ENCODE measurements at places on chromosomes 1 and 21.

DNA sequence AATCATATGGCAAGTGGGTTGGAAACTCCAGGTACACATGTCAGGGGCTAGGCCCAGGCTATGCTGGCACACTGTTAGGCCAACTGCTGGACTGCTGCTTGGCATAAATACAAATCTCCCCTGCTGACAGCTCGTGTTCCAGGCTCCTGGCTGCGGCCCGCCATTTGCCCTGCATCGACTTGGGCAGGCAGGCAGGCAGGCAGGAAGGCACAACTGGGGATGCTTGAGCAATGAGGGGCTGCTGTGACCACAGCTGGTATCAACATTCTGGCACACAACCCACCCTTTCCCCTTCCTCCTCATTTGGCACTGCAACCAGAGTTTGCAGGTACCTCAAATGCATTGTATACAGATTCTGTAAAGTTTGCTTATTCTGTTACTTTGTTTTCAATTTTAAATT lies 53.2 kb downstream of the SAMSN1 start:
- DNase-seq: no peak

DNA sequence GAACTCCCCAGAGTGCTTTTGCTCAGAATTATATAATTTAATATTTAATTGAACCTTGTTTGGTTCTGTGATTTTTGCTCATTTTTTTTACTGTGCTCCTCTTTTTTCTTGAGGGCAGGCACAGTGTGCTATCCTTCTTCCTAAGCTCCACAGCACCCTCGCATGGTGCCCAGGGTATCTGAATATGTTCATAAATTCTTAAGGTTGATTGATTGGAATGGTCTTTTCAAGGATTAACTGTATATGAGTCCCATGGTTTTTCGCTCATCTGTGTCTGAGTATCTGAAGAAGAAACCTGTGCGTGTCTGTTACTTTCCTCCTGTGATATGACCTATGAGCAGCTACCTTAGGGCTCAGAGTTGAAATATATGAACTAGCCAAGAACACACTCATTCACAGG lies 393.7 kb downstream of the HLX start:
- DNase-seq: no peak

GRCh38 chr1:55287723-55288122 lies 72.6 kb upstream of the USP24 start:
- DNase-seq: no peak

GRCh38 chr1:3251099-3251806 lies 182.2 kb downstream of the PRDM16 start:
- DNase-seq: no peak

GRCh38 chr21:39630191-39630591 lies 17.5 kb downstream of the B3GALT5 start:
- no peak for DNase-seq

GRCh38 chr1:229392936-229393335 lies 41.0 kb downstream of the ACTA1 start:
- no peak for DNase-seq

DNA sequence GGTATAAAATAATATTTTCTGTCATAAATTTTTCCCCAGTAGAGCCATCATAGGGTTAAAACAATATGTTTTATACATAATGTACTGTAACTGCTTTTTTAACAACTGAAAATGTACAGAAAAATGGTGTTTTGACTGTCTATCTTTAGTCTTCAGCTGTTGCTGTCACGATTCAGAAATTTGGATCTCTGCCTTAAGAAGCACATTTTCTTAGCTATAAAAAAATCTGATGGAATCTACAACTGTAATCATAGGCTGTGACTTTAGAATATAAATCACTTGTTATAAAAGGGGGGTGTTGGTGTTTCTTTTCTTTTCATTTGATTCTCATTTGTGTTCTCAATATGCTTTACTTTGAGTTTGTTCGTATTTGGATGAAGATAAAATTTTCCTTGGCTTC lies 187.5 kb downstream of the PDE4B start:
- DNase-seq: no peak

GRCh38 chr1:185998391-185998790 lies 264.2 kb downstream of the HMCN1 start:
- no peak for DNase-seq

DNA sequence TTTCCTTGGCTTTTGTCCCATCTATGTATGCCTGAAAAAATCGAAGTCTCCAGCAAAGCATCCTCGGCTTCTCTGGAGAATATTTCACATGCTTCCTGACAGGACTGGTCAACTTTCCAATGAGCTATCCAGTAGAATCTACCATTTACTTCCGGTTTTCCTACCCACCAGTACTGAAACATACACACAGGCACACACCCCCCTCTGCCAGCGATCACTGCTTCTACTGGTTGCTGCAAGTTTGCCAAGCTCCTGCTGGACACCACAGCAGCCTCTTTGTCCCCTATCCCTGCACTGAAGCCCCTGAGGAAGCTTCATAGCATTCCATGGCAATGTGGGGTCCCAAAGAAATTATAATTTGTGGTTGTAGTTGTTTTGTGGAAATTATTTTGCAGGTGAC lies 536.8 kb downstream of the MATN1 start:
- DNase-seq: no peak

DNA sequence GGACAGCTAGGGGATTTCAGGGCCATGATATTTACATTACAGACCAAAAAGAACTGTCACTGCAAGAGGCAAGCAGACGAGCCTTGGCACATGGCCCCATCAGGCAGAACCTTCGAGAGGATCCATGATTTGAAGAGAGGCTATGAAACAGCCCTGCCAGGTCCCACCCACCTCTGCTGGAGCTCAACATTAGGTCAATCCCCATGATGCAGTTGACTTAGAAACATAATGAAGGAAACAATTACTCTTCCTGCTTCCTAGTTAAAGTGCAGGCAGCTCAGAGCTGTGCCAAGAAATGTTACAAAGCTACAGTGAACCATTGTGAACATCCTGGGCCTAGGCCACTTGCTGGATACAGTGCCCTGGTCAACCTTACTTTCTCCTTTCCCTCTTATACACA lies 41.7 kb upstream of the PTCH2 start:
- no peak for DNase-seq

- DNase-seq: no peak
Measured at GRCh38 chr21:21661741-21662140, 663.5 kb downstream of the NCAM2 start.

DNA sequence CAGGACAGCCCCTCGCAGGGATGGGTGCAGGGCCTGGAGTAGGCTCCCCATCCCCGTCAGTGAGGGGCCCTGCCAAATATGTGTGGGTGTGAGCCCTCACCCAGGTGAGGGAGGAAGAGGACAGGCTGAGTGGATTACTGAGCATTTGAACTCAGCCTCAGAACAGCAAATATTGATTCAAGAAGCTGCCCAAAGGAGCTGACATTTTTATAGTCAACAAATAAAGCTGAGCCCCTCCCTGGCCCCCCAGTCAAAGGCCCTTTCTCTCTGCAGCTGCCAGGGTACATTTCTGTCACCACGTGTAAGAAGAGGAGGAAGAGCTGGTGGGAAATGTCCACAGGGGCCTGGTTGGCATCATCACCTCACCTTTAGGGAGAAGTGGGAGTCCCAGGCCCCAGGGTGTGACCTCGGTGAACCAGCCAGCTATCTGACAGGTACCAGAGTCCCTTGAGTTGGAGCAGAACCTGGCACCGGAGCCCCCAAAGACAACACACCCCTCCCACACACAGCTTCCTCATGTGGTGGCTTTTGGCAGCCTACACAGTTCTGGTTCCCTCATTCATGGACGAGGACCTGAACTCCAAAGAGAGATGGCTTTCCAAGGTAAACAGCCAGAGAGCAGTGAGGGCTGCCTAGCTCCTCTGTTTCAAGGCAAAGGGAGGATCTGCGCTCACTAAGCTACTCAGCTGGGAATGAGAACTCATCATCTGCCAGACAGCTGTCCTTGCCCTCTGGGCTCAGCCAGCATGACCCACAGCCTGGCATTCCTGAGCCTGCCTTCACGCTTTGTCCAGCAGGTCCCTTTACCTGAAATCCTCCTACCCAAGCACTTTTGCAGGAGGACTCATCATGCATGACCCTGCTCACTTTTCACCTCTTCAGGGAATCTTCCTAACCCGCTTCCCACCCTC lies 43.0 kb upstream of the TENT5C start:
- DNase-seq: no peak

DNA sequence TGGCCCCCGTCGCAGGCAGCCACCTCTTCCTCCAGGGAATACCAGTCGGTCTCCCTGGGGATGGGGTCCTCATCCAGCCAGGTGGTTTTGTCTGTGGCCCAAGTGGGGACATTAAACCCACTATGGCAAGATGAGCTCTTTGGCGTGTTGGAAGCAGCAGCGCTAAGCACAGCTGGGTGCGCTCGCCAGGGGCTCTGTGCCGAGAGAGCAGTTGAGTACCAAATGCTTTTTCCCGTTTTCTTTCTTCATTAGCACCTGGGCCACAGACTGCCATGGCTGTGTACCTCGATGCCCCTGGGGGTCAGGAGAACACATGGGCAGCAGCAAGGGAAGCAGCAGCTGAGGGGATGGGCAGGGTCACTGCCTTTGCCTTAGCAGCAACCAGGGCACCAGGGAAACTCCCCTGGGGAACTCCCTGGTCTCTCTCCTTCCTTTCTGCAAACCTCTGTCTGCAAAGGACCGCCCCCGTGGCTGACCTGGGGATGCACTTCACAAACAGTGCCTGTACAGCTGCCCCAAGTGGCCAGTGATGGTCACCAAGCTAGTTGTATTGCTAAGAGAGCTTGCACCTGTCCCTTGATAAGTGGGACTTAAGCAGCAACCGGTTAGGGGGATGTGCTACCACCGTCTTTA lies 31.1 kb downstream of the EDARADD start:
- DNase-seq: no peak

GRCh38 chr1:59318271-59318860 lies 21.5 kb downstream of the FGGY start:
- no peak for DNase-seq

GRCh38 chr1:208332774-208333126 lies 88.6 kb upstream of the PLXNA2 start:
- DNase-seq: no peak

DNA sequence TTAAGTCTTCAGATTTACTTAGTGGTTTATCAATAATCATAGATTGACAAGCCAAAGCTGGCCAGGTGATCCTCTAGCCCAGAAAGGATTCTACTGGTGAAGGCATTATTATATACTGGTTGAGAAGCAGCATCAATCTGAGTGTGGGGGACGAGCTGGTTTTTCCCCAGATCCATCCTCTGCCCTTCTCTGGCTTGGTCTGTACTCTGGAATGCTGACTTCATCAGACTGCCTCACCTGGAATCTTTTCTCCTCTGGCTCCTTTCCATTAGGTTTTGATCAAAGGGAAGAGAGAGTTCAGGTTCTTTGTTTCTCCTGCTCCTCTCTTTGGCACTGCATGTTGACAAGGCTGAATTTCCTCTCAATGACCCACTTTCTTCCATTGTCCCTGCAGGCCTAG lies 93.9 kb downstream of the KCTD3 start:
- no peak for DNase-seq

- no peak for DNase-seq
Measured at GRCh38 chr21:42554251-42554961, 40.8 kb downstream of the SLC37A1 start.

DNA sequence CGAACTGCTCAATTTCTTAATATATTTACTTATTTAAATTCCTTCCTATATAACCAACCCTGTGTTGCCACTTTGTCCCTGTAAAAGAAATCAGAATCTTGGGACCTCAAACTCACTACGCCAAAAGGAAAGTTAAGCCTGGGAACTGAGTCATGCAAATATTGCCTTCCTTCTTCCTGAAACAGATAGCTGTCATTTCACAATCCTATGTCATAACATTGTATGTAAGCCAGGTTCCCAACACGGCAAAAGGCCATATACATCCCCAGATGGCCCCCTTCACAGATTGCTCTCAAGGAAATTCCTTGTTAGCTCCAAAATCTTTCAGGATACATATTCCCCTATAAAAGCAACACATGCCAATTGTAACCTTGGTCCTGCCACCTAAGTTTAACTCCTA lies 39.7 kb downstream of the C21orf91 start:
- DNase-seq: no peak

All from effector CD8-positive, alpha-beta T cell (primary cell).